Fibroblast of gingiva (primary cell): ENCODE measurements at places on chromosomes 11 and 22.

DNA sequence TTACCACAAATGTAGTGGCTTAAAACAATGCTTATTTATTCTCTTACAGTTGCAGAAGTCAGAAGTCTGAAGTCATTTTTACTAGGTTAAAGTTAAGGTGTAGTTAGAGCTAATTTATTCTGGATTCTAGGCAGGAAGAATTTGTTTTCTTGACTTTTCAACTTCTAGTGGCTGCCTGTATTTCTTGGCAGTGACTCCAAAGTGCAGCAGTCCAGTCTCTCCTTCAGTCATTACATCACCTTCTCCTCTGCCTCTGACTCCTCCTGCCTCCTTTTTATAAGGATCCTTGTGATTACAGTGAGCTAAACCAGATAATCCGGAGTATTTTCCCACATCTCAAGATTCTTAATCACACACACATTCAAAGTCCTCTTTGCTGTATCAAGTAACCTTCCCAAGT, 581.4 kb downstream of the KCNA4 start:
- DNase-seq: no peak

GRCh38 chr11:113952070-113952469, 22.8 kb upstream of the HTR3A start:
- DNase-seq: no peak

GRCh38 chr11:129416080-129416820, 40.6 kb downstream of the BARX2 start:
- no peak for DNase-seq

DNA sequence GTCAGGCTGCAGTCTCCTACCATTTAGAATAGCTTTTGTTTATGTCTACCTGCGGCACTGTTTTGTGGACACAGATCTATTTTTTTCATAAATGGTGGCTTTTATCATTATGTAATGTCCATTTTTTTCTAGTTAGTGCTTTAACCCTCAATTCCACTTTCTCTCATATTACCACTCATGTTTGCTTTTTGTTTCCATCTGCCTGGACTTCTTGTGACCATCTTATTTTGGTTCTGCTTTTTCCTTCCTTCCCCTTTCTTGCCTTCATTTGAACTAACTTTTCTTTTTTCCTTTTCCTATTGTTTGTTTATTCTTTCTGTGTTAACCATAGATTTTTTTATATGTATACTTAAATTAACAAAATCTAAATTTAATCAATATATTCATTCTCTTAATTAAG, 98.5 kb upstream of the SLC22A12 start:
- no peak for DNase-seq

GRCh38 chr11:115202074-115202473, 302.1 kb downstream of the CADM1 start:
- DNase-seq: no peak

DNA sequence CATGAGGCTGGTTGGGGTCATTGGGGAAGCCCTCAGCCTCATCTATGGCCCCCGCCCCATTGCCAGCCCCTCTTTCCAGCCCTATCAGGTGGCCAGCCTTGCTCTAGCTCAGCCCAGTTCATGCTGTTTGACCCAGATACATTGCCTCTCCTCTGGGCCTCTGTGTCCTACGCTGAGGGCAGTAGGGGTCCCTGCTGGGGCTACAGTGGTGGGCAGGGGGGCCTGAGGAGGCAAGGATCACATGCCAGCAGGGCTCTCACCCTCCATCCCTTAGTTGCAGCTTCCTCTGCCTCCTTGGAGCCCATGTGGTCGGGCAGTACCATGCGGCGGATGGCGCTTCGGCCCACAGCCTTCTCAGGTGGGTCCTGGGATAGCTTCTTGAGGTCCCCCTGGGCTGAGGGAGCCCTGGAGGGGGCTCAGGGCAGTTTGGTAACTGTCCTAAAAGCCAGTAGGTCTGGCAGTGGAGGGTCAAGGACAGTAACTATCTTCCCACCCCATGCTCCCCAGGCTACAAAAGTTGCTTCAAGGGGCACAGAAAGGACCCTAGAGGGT, 19.2 kb downstream of the EMID1 start:
- DNase-seq: no peak

- DNase-seq: peak; percentile 92
Observed at GRCh38 chr22:46006379-46007002, 29.5 kb upstream of the WNT7B start.

DNA sequence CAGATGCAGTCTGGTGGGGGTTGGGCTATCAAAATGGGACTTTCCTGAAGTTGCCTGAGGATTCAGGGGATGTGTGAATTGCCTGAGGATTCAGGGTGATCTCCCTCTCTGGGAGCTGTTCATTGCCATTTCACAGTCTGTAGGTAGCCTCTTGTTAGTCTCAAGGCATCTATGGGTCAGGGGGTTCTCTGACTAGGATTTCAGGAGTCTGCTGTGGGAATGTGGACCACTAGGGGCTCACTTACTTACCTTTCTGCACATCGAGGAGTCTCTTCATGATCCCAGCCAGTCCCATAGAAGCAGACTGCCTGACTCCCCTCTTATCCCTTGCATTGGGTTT, 54.0 kb downstream of the KCNQ1OT1 start:
- DNase-seq: no peak

DNA sequence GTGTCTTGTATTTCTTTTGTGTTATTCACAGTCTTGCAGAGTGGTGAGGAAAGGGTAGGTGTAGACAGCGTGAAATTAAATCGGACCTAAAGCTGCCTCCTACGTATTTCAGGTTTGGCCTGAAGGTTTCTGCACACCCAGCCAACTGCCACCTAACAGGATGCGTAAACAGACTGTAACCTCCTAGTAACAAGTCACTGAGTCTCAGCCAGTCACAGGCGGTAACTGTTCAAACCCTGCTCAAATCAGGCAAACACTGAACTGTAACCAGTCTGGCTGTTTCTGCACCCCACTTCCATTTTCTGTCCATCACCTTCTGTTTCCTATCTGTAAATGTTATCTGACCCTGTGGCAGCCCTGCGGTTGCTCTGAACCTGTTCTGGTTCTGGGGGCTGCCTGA, 87.1 kb downstream of the ADAMTS15 start:
- no peak for DNase-seq

GRCh38 chr11:60762851-60763691, 6.4 kb downstream of the MS4A15 start:
- no peak for DNase-seq

DNA sequence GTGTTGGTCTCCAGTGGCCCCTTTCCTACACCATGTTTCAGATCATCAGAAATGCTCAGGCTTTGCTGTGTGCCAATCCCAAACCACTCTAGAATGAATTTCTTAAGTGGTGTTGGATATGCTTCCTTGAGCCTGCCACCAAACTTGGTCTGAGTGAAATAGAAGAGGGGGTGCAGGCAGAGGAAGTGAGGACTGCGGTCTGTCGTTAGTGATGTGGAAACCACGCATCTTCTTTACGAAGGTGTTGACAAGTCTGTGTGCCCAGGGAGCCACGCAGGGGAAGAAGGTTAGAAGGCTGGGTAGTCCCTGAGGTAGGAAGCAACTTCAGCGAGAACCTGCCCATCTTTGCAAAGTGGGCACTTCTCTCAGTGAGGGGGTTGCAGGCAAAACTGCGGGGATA, 187.4 kb upstream of the NAV2 start:
- DNase-seq: no peak

GRCh38 chr22:37151401-37151800, 1.7 kb upstream of the IL2RB start:
- DNase-seq: no peak

GRCh38 chr11:131279654-131280384, 90.6 kb upstream of the NTM start:
- no peak for DNase-seq

DNA sequence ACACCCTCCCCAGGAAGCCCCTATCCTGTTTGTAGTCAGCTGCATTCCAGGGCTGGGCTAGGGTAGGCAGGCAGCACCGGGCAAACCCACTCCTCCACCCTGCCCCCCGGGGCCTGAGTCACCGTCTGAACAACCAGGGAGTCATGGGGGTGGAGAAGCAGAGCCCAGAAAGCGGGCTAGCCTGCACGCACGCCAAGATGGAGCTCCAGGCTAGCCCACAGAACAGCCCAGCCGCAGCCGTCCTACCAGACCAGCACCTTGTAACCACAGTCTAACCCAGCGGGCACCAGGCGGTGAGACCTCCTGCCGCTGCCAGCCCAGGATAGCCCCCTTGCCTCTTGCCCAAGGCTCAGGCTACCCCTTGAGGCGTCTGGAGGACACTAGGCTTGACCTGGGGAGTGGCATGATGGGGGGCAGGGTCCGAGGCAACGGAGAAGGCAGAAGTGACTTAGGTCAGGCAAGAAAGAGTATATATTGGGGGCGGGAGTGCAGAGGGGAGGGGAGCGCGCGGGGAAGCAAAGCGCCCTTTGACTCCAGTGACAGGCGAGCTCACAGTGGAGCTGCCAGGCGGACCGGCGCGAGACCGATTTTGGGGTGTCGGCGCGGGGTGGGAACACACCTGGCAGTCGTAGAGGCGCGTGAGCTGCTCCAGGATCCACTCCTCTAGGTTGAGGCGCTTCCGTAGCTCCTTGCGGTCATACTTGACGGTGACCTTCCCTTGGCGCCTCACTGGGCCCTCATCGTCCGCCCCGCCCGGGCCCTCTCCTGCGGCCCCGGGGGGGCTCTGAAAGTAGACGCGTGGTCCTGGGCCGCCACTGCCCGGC, 734 bp downstream of the PPP1R14B start:
- DNase-seq: peak; percentile 83
